ENCODE measurements at places on chromosomes 5 and 9. TPM values are rescaled to one million over a fixed set of nuclear protein-coding genes. Genes with fewer than 3 reads are reported as not detected.

The FOXD4L4 gene
- total RNA-seq, result 0.26 TPM

The TXNDC15 gene
- 65.9 TPM for total RNA-seq

The CDH9 gene
- not detected for total RNA-seq

The IGFBPL1 gene
- total RNA-seq, result not detected

The CLTB gene
- total RNA-seq, result 94.3 TPM

The DMRT3 gene
- total RNA-seq, result not detected

The CDH12 gene
- not detected for total RNA-seq

The ECSCR gene
- total RNA-seq, result not detected

The SUB1 gene
- 88.0 TPM for total RNA-seq

The ADAMTS6 gene
- total RNA-seq, result 48.3 TPM

The MYO10 gene
- total RNA-seq, result 95.5 TPM

The DDX4 gene
- not detected for total RNA-seq

The PTGES2 gene
- total RNA-seq, result 57.6 TPM
